ENCODE measurements at places on chromosomes 4 and X.
A peak's percentile ranks its signal among the peaks of the same experiment; 100 is the strongest.

- no peak for ATAC-seq
These were observed 638.1 kb upstream of the AGA start for GRCh38 chr4:178080312-178080711.

DNA sequence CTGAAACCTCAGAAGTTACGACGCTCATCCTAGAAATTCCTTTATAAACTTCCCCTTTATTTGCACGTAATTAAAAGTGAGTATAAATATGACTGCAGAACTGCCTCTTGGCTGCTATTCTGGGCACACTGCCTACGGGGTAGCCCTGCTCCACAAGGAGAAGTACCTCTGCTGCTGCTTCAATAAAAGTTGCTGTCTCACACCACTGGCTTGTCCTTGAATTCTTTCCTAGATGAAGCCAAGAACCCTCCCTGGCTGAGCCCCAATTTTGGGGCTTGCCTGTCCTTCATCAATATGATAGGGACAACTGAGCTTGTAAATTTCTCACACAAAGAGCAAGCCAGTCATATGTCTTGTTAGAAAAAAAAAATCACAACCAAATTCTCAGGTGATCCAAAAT, 115.8 kb downstream of the VEGFC start:
- no peak for ATAC-seq

DNA sequence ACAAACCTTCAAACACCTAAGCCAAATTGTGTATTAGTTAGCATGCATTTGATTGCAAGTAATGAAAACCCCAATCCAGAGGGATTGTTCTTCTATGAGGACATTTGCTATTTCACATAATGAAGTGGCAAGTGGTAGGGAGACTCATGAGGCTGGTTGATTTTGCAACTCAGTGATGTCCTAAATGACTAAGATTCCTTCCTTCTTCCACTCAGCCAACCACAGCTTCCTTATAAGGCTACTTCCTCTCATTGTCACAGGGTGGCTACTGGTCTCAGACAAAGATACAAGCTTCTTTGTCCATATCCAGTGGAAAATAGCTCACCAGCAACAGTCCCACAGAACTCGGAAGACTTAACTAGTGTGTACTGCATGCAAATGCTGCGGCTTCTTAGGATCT, 5.3 kb upstream of the OTC start:
- ATAC-seq = no peak

GRCh38 chr4:11525085-11525484, 96.4 kb upstream of the HS3ST1 start:
- no peak for ATAC-seq

DNA sequence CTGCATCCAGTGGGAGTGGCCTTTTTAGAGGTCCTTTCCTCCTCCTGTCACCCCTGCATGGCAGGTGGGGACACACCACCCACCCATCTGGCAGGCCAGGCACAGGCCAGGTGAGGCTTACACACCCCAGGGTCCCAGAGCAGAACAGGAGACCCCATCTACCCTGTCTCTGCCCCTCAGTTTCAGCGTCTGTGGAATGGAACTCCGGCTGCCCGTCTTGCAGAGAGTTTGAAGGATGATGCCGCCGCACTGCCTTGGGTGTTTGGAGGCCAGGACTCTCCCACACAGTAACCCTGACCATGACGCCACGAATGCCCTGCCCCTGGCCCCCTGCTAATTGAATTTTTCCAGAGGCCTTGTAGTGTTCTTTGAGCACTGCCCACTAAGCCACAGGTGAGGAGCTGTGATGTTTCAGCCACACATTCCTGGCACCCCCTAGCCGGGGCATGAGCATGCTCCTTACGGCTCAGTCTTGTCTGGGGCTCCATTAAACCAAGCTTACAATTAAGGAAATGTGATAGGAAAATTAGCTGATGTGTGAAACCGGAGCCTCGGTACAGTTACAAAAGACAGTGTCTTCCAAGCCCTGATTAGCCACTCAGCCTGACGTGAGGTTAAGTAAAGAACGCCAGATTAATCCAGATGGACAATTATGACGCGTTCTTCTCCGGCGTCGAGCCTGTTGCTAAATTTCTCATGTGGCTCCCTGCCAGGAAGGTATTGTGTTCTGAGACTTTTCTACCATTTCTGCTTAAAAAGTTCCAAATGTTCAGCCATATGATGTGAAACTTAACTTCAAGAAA, 39.3 kb downstream of the HMX1 start:
- ATAC-seq = no peak

GRCh38 chrX:38656350-38656915, 95.1 kb downstream of the TSPAN7 start:
- ATAC-seq = no peak

DNA sequence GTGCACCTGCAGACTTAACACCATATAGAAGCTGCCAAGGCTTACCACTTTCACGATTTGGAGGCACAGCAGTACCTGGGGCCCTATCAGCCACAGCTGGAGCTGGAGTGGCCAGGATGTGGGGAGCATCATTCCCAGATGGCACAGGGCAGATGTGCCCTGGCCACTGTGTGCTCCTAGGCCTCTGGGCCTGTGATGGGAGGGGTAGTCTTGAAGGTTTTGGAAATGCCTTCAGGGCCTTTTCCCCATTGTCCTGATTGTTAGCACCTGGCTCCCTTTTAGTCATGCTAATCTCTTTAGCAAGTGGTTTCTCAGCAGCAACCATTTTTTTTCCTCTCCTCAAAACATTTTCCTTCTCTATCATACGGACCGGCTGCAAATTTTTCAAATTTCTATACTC, 490.2 kb downstream of the RAB28 start:
- no peak for ATAC-seq

DNA sequence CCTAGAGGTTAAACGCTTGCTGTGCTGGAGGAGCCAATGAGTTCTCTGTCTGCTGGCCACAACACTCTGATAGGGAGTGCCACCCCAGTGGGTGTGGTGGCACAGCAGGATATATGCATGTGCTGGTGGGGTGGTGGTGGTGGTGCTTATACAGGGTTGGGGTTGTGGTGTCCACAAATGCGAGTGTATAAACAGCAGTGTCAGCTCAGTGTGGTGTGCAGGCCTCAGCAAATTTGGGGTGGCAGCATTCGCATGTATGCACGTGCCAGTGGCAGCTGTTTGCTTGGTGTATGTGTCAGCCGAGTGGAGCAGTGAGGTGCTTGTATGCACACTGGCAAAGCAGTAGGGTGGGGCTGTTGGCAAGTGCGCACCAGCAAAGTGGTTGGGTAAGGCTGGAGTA, 157.4 kb downstream of the FAM47A start:
- no peak for ATAC-seq

- ATAC-seq = peak; percentile 10
These were observed 20.8 kb downstream of the SH3BP2 start for GRCh38 chr4:2813446-2814405.

- no peak for ATAC-seq
These were observed 61.5 kb upstream of the AP1S2 start for GRCh38 chrX:15915959-15916703.

DNA sequence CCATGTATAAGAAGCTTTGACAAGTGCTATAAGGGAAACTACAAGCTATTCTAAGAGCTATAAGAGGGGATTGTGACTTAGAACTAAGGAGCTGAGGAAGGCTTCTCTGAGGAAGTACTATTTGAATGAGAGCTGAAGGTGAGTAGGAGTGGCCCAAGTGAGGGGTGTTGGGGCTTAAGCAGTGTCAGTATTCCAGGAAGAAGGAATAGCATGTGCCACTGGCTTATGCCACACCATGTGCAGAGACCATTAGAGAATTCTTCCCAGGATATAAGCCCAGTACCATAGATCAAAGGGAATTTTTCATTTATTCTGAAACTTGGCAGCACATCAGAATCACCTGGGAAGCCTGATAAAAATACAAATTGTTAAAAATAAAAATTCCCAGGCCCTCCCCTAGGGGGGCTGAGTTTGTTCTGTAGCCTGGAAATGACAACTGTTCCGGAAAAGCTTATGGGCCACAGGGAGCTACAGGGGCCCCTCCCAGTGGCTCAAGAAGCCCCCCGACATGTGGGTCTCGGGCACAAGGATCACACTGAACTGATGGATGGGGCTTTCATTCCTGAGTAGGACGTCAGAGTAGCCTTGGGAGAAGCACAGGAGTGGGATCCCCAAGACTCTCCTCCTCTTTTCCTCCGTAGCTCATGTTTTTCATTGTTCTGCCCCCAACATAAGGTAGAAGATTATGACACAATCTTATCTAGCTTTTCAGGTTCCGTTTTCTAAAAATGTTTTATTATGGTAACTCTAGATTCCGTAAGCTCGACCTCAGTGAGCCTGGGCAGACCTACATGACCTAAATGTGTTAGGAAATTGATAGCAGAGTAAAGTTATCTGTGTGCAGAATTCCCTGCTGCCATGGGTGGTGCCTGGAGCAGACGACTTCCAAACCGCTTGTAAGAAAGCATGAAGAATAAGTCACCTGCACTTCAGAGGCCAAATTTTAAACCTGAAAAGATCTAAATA, 119.3 kb downstream of the AFF1 start:
- ATAC-seq = no peak

- ATAC-seq = no peak
These were observed 34.8 kb downstream of the OSTC start for GRCh38 chr4:108685036-108685686.

GRCh38 chr4:99264927-99265326, 25.9 kb downstream of the ADH1A start:
- ATAC-seq = no peak

- peak; percentile 97 for ATAC-seq
These were observed 8.1 kb downstream of the NEK1 start for GRCh38 chr4:169604131-169604900.

GRCh38 chr4:14562901-14563300, 439.4 kb upstream of the CPEB2 start:
- ATAC-seq = no peak

GRCh38 chr4:6575503-6576240, 683 bp downstream of the MAN2B2 start:
- ATAC-seq = no peak

GRCh38 chrX:81390237-81390636, 188.3 kb downstream of the SH3BGRL start:
- no peak for ATAC-seq

Data from activated CD4-positive, CD25-positive, alpha-beta regulatory T cell treated with anti-CD3 and anti-CD28 coated beads, Interleukin-2, amount 50 U/mL, for 24 hours (primary cell).